ENCODE measurements at places on chromosomes 5 and 9. TPM values are rescaled to one million over a fixed set of nuclear protein-coding genes. Genes with fewer than 3 reads are reported as not detected.

GRCh38 chr5:21398511-21398910 lies 1410.5 kb upstream of the CDH18 start:
- no peak for DNase-seq
- no peaks in the 10 kb centered on the region for H3K36me3 ChIP-seq
- no peaks in the 10 kb centered on the region for H3K4me1 ChIP-seq
- no peaks in the 10 kb centered on the region for H3K27me3 ChIP-seq
- no peak overlapping the region for H3K27ac ChIP-seq
- no peak overlapping the region for H3K4me3 ChIP-seq

- no peak overlapping the region for H3K4me3 ChIP-seq
- no peaks in the 10 kb centered on the region for H3K36me3 ChIP-seq
- no peak for DNase-seq
- no peaks in the 10 kb centered on the region for H3K27me3 ChIP-seq
- H3K27ac ChIP-seq, result no peak overlapping the region
Observed at GRCh38 chr5:34501840-34502239, 154.3 kb upstream of the RAI14 start.

VAV2 gene
- total RNA-seq, result 6.0 TPM

GNAQ gene
- total RNA-seq, result 13.4 TPM

DNA sequence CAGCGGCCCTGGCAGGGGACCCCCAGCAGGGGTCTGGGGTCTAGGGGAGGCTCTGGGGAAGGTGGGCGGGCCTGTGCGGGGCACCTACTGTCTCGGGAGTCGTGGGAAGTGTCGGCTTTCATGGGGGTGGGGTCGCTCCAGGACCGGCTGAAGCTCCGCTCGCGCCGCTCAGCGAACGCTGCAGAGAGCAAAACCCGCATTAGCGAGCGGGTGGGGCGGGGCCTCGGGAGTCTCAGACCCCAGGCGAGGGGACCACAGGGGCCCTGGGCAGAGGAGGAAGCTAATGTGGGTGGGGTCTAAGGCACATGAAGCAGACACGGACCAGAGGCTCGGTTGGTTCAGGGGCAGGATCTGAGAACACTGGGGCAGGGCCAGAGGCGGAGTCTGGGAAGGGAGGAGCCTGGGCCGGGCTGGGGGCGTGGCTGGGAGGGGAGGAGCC lies 5.5 kb downstream of the NSMF start:
- no peaks in the 10 kb centered on the region for H3K4me1 ChIP-seq
- no peaks in the 10 kb centered on the region for H3K27me3 ChIP-seq
- H3K27ac ChIP-seq, result no peak overlapping the region

GRCh38 chr5:141772281-141772680 lies 90.3 kb upstream of the ARAP3 start:
- no peak for DNase-seq
- no peaks in the 10 kb centered on the region for H3K27me3 ChIP-seq
- no peak overlapping the region for H3K4me3 ChIP-seq
- no peak overlapping the region for H3K27ac ChIP-seq

CMYA5 gene
- 1,199 TPM for total RNA-seq

DNA sequence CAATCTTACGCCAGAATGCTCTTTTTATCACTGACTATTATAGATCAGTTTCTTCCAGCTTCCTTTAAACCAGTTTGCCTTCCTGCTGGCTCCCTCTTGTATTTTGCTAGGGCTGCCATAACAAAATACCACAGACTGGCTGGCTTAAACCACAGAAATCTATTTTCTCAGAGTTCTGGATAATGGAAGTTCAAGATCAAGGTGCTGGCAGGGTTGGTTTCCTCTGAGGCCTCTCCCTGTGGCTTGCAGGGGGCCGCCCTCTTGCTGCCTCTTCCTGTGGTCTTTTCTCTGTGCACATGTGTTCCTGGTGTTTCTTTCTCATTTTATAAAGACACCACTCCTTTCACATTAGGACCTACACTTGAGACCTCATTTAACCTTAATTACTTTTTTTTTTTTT lies 6.8 kb upstream of the FXN start:
- H3K27me3 ChIP-seq, result no peaks in the 10 kb centered on the region
- H3K27ac ChIP-seq, result no peak overlapping the region
- H3K4me1 ChIP-seq, result no peaks in the 10 kb centered on the region
- no peak for DNase-seq

DNA sequence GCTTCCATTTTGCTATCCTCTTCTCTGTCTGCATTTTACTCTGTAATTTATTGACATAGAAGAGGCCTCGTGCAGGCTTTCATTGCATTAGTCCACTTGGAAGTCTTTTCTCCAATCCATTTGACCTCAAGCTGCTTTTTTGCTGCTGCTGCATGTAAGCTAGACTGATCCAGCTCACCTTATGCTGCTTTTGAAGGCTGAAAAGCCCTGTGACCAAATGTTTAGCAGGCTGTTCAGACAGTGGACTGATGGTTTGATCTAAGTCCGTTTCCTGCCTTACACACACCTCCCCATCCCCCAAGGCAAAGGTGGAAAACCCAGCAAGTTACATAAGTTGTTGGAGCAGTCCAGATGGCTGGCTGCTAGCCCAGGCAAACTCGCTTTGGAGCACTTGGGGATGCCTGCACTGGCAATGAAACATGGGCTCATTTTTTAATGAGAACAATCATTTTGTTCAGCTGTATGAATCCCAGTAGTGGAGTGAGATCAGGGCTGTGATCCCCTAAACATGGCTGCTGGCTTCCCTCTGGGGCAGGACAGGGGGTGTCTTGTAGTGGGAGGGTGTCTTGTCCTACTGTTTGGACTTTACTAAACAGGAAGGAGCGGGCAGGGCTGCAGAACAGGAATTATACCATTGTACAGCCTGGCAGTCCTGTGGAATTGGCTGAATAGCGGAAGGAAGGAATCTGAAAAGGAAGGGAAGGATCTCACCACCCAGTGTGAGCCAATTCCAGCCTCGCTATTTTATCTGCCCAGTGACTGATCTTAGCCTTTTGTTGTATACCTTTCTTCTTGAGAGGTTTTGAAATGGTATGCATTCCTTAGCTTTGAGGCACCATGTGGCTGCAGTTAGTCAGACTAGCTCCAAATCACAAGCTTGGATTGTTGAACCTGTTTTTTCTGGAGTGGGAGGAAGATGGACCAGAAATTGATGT lies 212.0 kb downstream of the ARHGAP26 start:
- no peak overlapping the region for H3K4me3 ChIP-seq
- peak overlapping the region; percentile 17 for H3K27ac ChIP-seq
- peaks cover 36% of the 10 kb centered on the region for H3K4me1 ChIP-seq
- H3K36me3 ChIP-seq, result no peaks in the 10 kb centered on the region

DNA sequence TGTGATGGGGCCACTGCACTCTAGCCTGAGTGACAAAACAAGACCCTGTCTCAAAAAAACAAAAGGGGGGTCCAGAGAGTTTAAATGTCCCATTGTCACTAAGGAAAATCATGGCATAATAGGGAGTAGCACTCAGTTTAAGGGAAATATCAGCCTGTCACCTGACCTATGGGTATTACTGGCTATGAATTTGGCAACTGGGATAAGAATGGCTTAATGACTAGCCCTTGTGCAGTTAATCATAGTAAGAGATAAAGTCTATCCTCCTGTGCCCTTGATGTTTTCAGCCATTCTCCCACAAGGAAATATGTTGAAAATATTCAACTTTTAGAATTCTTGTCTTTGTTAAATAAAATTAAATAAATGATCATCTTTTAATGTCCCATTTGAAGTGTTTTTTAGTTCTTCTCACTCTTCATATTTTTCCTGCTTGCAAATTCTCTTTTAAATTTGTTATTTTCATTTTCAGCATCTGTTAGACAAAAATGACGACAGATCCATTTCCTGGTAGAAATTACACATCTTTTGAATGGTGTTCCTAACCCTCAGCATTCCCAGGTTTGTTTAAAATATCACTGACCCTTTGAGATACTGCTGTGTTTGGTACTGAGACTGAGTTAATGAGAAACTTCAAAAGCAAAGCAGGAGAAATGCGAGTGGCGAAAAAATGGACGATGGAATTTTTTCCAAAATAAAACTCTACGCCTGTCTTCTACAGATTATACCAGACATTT lies 191.4 kb downstream of the ARHGAP26 start:
- no peak overlapping the region for H3K4me3 ChIP-seq
- no peaks in the 10 kb centered on the region for H3K27me3 ChIP-seq
- DNase-seq, result no peak
- peaks cover 48% of the 10 kb centered on the region for H3K4me1 ChIP-seq
- no peak overlapping the region for H3K27ac ChIP-seq

DNA sequence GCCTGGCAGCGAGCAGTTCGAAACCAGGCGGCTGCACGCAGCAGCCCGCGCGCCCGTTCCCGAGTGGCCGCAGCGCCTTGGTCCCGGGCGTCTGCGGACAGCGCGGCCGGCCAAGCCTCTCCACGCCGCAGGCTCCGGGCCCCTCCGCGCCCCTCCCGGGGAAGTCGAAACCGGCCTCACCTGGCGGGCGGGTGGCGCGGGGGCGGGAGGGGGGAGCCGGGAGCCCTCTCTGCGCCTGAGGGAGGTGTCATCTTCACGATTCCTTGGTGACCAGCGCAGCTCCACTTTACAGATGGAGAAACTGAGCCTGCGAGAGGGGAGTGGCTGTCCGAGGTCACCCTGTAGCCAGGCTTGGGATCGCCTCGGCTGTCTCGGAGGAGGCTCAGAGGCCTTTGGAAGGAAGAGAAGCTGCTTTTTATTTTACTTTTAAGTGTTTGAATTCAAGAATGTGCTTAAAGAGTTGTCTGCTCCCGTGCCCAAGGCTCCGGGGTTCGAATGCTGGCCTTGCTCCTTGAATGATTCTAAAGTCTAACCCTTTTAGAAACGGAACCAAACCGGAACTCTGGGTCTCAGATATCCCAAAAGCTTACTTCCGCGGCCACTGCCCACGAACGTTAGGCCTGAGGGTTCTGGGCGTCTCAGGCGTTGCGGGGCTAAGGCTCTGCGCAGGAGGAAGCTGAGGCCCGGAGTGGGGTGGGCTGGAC lies 662 bp downstream of the SUSD3 start:
- no peaks in the 10 kb centered on the region for H3K27me3 ChIP-seq
- H3K4me3 ChIP-seq, result peak overlapping the region; percentile 26
- no peaks in the 10 kb centered on the region for H3K36me3 ChIP-seq
- DNase-seq, result no peak

NRARP gene
- 5.6 TPM for total RNA-seq
